ENCODE measurements at places on chromosomes 5 and 9.
A peak's percentile ranks its signal among the peaks of the same experiment; 100 is the strongest.

GRCh38 chr9:134501761-134502265, 139.8 kb upstream of the COL5A1 start:
- DNase-seq = no peak

- no peak for DNase-seq
Observed at GRCh38 chr5:170632266-170632984, 128.6 kb downstream of the KCNIP1 start.

DNA sequence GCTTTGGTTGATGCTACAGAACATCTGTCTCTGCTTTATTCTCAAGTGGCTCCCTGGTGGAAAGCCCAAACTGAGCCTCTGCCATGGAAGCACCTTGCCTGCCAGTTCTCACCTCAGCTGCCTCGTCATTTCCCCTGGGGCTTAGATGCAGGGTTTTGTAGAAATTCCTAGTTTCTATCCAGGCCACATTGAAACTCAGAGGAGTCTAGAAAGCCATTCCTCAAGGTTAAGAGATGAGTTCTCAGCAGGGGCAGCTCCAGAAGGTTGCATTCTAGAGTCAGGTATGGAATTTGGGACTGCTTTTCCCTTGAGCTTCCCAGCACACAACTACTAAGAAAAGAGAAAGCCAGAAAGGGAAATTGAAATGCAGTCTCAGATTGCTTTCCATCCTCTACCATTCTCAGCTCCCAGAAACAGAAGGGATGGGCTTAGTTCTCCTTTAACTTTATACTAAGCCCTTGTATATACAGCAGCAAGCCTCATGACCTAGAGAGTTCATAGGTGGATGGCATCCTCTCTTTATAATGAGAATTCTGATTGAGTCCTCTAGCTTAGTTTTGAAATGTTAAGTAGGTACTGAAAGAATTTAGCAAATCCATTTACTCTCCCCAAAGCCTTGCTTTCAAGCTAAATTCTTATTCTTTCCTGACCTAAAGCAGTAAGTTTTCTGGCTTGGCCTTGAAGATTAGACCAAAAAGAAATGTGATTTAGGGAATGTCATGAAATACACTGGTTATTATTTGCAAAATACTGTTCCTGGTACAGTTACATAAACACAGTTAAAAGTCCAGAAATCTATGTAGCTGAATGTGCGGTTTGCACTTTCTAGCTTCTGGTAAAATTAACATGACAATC, 66.0 kb upstream of the MEF2C start:
- DNase-seq = no peak

DNA sequence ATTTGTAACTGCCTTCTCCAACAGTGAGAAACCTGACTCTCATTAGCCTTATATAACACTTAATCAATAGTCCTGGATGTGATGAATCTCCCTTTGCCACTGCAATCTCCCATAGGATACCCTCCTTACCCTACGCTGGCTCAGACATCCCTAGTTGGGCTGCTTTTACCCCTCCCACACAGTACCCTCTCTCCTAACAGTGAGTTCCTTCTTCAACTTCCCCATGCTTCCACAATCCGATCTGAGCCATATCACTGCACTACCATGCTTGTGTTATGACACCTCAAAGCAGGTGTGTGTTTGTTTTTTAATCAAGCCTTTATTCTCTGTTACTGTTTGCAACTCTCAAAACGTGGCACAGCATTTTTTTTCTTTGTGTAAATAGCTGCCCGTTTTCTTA, 60.5 kb upstream of the C9orf72 start:
- no peak for DNase-seq

- DNase-seq = no peak
Observed at GRCh38 chr5:91484662-91485061, 101.5 kb upstream of the ARRDC3 start.

DNA sequence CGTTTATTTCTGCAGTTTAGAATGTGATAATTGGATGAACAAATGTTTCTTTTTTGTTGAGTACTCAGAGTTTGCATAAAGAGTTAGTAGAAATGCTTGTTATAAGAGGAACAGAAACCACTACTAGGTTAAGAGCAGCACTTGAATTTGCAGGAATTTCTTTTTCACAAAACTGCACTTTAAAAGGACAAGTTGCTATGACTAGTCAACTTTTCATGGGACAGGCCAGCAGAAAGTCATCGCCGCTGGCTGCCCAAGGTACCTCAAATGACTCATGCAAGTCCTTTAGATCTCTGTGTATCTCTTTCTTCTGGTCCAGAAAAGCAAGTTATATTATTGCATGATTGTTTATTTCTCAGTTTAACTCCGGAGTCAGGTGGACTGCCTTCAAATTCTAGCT, 97.3 kb upstream of the HMHB1 start:
- DNase-seq = no peak

GRCh38 chr9:6929441-6930215, 171.9 kb downstream of the KDM4C start:
- DNase-seq = no peak

- DNase-seq = no peak
Observed at GRCh38 chr5:162407614-162408013, 340.0 kb downstream of the GABRG2 start.

DNA sequence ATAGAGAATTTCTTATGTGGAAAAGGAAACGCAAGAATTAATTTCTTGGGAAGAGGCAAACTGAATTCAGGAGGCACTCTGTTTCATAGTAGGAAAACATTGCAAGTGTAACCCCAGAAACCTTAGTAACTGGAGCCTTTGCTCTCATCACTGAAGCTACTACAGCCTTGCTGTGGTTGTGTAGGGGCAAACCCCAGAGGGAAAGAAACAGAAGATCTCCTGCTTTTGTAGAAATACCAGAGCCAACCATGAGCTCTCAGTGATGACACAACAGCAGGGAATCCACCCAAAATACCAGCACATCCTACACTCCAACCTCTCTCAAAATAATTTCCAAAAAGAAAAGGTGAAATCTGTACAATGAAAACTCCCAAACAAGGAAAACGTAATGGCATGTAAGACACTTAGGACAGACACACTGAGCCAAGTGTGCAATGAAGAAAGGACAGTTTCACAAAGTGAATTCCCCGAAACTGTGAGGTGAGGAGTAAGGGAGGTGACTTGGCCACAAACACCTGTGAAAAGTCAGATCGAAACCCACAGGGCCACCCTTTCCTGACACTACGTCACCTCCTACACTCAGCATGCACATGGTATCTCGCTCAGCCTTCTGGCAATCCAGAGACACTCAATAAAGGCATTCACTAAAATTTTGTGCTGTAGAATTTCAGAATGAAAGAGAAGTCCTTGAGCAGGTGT, 8.5 kb upstream of the ACSL6 start:
- peak; percentile 58 for DNase-seq

GRCh38 chr9:119611565-119611964, 242.3 kb upstream of the BRINP1 start:
- DNase-seq = no peak

DNA sequence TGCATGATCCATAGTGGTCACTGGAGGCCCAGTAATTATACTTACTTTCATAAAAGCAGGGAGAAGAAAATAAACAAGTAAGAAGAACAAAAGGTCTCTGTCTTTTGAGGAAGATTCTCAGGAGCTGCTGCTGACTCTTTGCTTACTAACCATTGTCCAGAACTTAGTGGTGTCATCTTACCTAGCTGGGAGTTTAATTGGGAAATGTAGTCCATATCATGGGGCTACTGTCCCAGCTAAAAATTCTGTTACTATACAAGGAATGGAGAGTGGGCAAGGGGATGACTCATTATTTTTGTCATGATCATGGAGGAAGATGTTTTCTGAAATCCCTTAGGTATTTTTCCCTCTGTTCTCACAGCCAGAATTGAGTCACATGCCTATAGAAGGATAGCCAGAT, 639.3 kb downstream of the MTRR start:
- no peak for DNase-seq

DNA sequence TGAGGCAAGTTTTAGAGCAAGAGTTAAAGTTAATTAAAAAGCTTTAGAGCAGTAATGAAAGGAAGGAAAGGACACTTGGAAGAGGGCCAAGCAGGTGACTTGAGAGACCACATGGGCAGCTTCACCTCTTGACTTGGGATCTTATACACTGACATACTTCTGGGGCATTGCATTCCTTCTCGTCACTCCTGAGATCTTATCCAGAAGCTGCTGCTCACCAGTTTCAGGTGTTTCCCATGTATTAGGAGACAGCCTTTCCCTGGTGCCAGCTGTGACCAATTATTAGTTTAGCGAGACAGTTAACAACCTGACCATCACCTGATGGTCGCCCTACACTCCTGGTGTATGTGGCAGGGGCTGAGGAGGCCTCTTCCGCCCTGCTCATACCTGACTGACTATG, 382.1 kb downstream of the KDM4C start:
- DNase-seq = no peak

DNA sequence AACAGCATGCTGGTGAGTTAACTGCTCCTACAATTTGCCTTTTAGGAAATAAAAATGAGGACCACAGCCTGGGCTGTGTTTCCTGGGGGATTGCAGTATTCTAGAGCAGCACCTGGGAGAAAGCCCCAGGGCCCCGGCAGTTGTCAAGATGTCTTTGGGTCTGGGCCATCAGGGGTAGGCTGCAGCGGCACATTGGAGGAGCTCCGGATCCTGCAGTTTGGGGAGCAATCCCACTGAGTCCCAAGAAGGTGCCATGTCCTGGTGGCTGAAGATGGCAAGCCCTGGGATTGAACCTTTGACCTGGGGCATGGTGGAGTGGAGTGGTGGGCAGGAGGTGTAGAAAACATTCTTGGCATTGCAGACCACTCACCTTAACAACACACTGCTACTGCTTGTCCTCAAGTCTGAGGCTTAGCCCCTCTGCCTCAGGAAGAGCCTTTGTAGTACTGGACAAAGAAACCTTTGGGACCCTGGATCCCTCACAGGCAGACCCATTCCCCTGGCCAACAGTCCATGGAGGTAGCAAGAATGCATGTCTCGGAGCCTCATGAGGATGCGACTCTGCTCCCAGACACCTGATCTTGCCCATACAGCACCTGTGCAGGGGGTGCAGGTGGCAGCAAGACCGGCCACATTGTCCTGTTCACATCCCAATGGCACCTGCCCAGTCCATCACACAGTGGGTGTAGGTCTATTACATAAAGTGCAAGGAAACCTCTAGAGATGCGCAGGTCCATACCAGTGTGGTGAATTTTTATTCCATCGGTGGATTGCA, 159.1 kb upstream of the IRX2 start:
- DNase-seq = no peak

DNA sequence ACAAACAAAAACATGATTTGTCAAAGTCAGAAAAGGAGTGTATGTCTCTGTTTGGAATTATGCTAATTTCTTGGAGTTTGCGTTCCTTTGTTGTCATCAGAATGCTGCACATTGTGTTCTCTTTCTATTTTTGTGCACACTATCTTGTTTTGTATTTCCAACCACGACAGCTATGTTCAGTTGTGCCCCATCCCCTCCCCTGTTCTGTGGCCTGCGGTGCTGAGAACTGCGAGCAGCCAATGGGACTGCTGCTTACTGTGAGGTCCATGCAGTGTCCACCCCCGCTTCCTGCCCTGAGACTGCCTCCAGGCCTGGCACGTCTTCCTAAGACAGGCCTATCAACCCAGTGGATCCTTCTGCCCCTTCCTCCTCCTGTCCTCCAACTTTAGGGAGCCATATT, 76.8 kb downstream of the PALM2AKAP2 start:
- no peak for DNase-seq

DNA sequence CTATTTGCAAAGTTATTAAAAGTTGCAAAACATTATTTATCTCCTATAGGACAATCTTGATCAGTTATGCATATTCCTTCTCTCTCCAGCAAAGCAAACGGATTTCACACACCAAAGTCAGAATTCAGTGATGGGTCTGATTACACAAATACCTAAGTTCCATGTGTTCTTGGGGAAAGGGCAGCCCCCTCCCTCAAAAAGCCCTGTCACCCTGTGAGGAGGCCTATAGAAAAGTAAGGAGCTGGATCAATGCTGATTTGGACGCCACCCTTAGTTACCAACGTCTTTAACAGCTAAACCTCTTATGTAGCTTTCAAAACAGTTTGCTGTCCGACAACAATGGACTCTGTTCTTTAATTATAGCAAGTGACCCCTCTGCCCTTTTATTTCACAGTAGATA, 6.4 kb downstream of the ZNF608 start:
- no peak for DNase-seq

GRCh38 chr9:3118081-3118480, 274.2 kb upstream of the PUM3 start:
- no peak for DNase-seq

GRCh38 chr5:28726815-28727214, 1688.4 kb upstream of the CDH9 start:
- DNase-seq = no peak

DNA sequence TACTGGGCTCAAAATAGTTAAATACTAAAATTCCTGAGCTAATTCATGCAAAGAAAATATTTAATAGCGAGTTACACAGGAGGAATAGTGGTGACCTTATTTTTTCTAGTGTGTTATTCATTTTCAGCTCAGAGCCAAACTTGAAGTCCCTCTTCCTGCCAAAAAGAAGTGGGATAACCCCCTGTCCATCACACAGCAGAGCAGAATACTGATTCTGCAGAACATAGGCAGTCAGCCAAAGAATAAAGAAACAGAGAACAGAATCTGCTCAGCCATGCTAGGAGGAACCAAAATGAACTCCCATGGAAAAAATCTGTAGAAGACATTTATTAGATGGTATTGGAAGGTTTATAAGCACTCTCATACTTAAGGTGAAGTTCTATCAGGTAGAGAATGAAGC, 49.4 kb upstream of the GRIN3A start:
- DNase-seq = no peak

DNA sequence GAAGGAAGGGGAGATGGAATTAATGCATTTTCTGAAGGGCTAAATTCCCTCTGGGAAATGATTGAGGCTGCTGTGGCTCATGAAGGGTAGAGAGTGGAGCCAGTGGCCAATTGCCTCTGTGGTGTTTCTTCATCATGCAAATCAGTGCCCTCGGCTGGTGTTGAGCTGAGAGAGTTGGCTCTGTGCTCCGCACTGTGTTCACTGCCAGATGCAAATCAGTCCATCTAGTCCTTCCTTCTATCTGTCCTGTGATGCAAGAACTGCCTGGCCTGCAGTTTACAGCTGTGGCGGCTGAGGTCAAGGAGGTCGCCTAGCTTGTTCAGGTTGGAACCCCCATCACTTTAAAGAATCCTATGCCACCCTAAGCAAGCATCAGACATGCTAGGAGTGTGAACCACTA, 6.0 kb downstream of the TMEM171 start:
- no peak for DNase-seq

DNA sequence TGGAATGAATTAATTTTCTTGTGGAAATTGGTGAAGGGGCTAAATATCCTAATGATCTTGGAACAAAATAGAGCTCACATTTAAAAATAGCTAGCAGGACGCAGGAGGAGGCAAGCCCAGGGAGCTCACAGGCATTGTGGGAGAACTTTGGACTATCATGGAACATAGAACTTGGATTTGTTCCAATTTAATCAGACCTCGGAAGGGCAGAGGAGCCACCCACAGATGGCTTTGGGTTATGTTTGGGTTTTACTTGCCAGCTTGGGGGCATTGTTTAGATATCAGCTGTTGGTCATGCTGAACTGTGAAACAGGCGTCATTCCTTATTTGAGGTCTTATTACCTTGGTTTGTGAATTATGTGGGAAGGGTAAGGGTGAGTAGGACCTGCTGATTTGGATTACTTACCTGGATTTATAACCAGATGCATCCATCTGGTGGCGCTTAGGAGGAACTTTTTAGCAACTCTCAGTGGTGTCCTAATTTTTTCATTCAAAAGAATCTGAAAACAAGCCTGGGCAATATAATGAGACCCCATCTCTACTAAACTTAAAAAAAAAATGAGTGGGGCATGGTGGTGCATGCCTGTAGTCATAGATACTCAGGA, 14.1 kb upstream of the PTGR1 start:
- no peak for DNase-seq
